ENCODE measurements at places on chromosomes 4 and X.

DNA sequence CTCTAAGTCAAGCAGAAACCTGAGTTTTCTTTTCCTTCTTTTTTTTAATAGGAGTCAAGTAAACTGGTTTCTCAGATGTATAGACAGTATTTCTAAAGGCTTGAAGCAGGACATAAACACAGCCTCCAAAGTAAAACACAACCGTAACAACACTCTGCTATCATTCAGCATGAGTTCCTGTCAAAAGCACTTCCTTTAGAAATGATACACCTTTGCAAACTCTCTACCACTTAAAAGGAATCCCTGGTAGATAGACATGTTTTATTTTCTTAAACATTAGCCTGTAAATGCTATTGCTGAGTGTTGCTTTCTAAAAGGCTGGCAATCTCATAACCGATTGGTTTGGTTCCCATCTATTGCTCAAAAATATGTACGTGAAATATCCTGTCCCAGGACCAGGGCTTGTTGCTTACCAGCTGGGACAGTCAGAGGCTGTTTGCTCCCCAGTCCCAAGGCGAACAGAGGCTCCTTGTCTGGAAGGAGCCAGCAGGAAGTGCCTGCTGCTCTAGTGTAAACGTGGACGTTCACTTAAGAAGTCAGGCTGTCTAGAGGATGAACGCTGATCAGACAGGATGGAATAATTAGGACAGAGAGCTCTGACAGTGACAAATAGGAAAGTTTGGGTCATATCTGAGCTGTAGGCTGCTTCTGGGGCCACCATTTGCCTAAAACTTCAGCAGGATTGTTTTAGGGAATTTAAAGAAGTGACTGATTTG, 173.9 kb upstream of the KLF3 start:
- DNase-seq, result no peak

- DNase-seq, result no peak
Measured at GRCh38 chrX:65686236-65686635, 18.8 kb downstream of the MSN start.

DNA sequence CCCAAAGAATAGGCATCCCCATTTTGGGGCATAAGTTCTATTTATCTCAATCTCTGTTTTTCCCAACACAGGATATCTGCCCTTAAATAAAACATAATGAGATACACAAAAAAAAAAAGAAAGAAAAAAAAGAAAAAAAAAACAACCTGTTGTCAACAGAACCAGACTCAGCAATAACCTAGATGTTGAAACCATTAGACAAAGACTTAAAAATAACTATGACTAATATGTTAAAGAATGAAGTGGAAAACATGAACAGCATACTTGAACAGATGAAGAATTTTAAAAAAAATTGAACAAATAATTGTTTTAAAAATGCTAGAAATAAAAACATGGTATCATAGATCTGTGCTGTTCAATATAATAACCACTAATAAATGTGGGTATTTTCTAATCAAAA, 93.4 kb upstream of the RXFP1 start:
- no peak for DNase-seq

GRCh38 chr4:6888506-6889071, 21.0 kb upstream of the TBC1D14 start:
- no peak for DNase-seq

DNA sequence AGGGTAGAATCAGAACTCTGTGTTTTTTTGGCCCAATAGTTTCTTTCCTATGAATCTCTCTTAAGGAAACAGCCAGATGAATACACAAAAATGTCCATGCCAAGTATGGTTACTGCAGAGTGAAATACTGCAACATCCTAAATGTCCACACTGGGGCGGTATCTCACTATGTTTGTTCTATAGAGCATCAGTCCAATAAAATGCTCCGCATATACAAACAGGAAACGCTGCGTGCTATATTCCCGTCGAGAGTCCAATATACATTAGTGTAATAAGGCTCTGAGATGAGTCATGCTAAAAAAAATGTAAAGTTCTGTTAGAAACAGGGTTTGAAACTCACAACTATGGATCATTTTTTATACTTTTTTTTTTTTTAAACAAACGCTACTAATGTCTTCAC, 72.9 kb upstream of the ENOX2 start:
- no peak for DNase-seq

GRCh38 chr4:76658231-76659102, 223.4 kb downstream of the SHROOM3 start:
- DNase-seq, result no peak

GRCh38 chr4:25029479-25030276, 1.1 kb downstream of the LGI2 start:
- no peak for DNase-seq

- DNase-seq, result no peak
Measured at GRCh38 chr4:85703096-85703495, 228.1 kb downstream of the ARHGAP24 start.

DNA sequence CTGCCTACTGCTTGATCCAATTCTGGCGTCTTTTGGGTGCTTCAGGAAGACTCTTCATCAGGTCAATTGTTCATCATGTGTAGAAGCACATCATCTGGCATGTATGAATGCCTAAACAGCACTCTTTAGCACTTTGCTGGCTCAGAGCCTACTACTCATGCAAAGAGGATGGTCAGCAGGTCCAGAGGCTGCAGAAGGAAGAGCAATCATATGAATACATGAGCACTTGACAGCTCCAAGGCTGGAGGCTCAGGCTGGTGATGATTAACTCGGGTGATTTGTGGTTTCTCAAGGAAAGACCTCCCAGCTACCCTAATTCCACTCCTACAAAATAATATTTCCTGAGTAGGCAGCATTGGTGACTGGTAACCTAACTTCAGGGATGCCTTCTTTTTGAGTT, 103.8 kb upstream of the CXCL13 start:
- no peak for DNase-seq

- DNase-seq, result no peak
Measured at GRCh38 chrX:103201041-103201440, 13.9 kb upstream of the BEX4 start.

DNA sequence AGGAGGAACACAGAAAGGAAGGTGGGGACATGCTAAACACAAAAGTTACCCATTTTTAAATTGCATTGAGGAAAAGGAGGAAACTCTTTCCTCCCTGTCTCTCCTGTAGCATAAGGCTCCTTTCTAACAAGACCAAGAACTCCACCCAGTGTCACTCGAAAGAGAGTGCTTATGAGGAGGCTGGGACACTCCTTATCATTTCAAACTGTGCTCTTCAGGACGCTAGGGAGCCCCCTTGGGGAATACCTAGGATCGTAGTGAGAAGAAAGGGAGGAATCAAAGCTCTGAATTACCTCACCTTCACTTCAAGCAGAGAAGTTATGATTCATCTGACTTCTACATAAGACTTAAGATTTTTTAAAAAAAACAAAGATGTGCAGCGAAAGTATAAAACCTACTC, 65.5 kb downstream of the F9 start:
- DNase-seq, result no peak

- DNase-seq, result no peak
Measured at GRCh38 chr4:16846540-16847117, 51.8 kb downstream of the LDB2 start.

Measured in T-helper 2 cell (primary cell).